ENCODE measurements at places on chromosomes 1 and 21.

DNA sequence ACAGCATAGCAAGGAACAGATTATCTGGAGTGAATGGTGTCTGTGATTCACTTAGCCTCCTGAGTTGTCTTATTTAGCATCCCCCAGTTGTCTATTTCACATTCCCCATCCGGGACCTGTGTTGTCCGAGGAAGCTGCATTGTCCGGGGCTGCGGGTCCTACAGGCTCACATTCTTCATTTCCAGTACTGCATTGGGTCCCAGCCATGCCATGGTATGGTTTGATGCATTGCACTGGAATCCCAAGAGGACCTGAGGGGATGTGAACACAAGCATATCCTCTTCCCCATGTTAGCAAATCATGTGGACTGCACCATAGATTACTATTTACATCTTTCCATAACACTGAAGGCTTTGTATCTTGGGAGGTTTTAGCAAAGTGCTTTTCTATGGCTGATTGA lies 48.2 kb upstream of the PRELP start:
- H3K36me3 ChIP-seq = no peaks in the 10 kb centered on the region
- H3K4me3 ChIP-seq = no peak overlapping the region
- DNase-seq = no peak
- H3K27ac ChIP-seq = no peak overlapping the region
- peaks cover 12% of the 10 kb centered on the region for H3K4me1 ChIP-seq

DNA sequence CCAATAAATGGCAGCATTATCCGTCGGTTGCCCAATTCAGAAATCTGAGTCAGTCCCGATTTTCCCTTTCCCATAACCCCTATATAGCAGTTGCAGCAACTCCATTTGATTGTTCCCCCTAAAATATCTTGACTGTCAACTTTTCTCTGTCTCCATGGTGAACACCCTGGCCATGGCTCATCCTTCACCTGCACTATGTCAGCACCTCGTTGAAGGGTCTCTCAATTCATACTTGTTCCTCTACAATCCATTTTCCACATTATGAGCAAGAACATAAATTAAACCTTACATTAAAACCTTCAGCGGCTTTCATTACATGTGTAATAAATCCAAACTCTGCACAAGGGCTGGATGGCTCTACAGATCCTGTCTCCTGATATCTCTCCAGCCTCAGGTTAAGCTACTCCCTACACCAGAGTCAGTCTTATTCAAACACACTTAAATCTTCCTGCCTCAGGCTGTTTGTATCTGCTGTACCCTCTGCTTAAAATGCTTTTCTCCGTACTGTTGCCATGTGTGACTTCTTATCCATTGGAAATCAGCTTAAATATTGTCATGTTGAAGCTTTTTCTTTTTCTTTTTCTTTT lies 87.3 kb downstream of the BACH1 start:
- no peak overlapping the region for H3K4me3 ChIP-seq
- H3K27me3 ChIP-seq = no peaks in the 10 kb centered on the region
- no peak overlapping the region for H3K27ac ChIP-seq

- H3K36me3 ChIP-seq = no peaks in the 10 kb centered on the region
- peak; percentile 58 for DNase-seq
- H3K27ac ChIP-seq = no peak overlapping the region
- no peaks in the 10 kb centered on the region for H3K4me1 ChIP-seq
- H3K4me3 ChIP-seq = no peak overlapping the region
Observed at GRCh38 chr1:226608699-226609505, 60.3 kb downstream of the STUM start.

DNA sequence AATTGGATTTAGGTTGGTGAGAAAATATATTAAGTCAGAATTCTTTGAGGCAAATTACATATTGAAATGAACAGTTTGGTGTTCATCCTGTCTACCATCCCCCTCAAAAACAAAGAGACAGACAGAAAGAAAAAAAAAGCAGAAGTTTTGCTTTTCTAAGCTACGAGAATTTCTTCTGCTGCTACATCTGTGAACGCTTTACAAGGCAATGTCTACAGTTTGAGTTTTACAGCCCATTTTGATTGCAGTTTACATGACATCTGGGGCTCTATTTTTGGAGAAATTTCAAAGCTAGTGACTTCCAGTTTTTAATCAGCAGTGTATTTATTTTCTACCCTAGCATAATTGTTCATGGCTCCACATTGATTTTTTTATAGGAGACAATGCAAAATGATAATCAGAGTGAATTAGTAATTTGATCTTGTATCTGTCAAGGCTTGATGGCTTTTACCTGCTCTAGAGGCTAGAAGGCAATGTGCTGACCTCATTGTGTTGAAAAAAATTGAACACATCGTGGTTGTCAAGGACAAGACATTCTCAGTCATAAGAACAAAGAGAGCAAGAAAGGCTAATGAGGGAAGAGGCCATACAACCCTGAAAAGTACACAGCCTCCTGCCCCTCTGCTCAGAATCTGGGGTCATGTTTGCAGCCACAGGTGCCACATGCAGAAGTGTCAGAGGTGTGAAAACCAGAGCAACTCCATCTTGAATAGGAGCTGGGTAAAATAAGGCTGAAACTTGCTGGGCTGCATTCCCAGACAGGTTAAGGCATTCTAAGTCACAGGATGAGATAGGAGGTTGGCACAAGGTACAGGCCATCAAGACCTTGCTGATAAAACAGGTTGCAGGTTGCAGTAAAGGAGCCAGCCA lies 201.0 kb upstream of the CAMK1G start:
- H3K27me3 ChIP-seq = no peaks in the 10 kb centered on the region
- H3K4me3 ChIP-seq = no peak overlapping the region
- H3K4me1 ChIP-seq = no peaks in the 10 kb centered on the region
- no peak overlapping the region for H3K27ac ChIP-seq

DNA sequence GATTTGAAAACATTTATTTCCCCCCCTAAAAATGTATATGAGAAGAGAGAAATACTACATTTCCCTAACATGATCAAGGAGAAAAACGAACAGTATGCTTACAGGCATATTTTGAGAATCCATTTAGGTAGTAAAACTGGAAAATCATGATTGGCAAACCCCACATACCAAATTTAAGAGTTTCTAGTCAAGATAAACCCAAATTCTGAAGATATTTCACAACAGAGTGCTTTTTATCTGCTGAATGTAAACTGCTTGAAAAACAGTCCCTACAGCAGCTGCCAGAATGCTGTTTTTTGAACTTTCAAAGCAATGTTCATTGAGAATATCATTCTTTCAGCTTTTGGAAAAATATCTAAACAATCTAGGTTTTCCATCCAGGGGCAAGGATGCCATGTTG lies 31.0 kb downstream of the ASH1L start:
- H3K4me1 ChIP-seq = peaks cover 32% of the 10 kb centered on the region
- no peak overlapping the region for H3K4me3 ChIP-seq
- no peaks in the 10 kb centered on the region for H3K27me3 ChIP-seq
- peaks cover 7% of the 10 kb centered on the region for H3K36me3 ChIP-seq
- peak overlapping the region; percentile 24 for H3K27ac ChIP-seq

DNA sequence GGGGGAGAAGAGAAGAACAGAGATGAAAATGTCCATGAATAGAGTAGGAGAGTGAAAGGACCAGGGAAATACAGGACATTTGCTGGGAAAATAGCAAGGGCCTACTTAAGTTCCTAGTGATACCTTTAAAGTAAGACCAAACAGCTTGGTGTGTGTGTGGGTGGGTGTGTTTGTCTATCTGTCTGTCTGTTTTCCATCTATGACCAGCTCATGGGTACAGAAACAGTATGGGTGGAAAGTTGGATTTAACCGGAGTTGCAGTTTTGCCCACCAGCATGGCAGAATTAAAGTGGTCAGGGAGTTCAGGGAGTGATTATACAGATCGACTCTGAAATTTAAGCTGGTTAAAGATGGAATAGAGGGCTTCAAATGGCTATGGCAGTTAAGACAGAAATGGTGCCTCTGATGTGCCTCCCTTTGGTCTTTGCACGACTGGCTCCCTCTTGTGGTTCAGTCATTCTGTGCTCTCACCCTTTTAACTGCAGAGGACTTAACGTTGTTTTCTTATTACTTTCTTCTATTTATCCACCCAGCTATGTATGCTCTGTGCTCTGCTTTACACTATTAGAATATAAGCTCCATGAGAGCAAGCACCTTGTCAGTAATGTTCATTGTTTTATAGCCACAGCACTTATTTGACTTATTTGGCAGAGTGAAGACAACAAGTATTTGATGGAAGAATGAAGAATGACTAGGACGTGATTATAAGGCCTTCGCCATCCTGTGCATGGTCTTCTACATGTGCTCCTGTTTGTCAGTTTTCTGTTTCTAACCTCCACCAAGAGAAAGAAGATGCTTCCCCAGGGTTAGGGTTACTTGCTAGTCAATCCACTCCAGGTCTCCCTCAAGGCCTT lies 72.7 kb upstream of the AK4 start:
- H3K27ac ChIP-seq = no peak overlapping the region
- no peaks in the 10 kb centered on the region for H3K36me3 ChIP-seq
- no peak overlapping the region for H3K4me3 ChIP-seq
- peaks cover 2% of the 10 kb centered on the region for H3K4me1 ChIP-seq
- H3K27me3 ChIP-seq = peaks cover 4% of the 10 kb centered on the region

Measured in memory B cell (primary cell).